ENCODE measurements at places on chromosomes 3 and 15. TPM values are rescaled to one million over a fixed set of nuclear protein-coding genes. Genes with fewer than 3 reads are reported as not detected.
A peak's percentile ranks its signal among the peaks of the same experiment; 100 is the strongest.

The TLR9 gene
- polyA plus RNA-seq = 0.07 TPM

The LRRIQ4 gene
- polyA plus RNA-seq = not detected

GRCh38 chr3:20924646-20925385 is 738.8 kb upstream of the SGO1 start:
- no peak for DNase-seq

DNA sequence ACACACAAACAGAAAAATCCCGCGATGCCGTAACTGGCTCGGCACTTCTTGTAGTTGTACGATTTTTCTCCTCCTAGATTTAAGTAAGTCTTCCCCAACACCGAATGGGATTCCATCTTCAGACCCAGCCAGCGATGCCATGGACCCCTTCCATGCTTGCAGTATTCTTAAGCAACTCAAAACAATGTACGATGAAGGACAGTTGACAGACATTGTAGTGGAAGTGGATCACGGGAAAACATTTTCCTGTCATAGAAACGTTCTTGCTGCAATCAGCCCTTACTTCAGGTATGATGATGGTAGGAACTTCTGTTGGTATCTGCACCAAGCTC is 763 bp downstream of the KBTBD8 start:
- DNase-seq = no peak

- DNase-seq = no peak
Observed at GRCh38 chr3:133295944-133296917, 103.6 kb upstream of the BFSP2 start.

DNA sequence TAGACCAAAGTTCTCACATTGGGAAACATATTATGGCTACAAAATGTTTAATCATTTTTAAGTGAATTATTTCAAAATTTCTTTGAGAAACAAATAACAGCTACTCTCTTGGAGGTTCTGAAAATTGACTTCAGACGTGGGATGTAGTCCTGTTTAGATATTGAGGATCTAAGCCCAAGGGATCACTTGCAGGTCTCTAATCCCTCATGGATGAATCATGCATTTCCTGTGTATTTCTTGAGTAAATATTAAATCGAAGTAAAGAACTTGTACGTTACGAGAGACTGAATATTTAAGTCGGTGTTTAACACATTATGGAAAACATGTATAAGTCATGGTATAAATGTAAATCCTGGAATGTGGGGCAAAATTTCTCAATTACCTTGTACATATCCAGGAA is 119.8 kb downstream of the EPHA3 start:
- DNase-seq = no peak

The AMT gene
- polyA plus RNA-seq = 9.1 TPM

- no peak for DNase-seq
Observed at GRCh38 chr3:113405180-113405579, 36.1 kb downstream of the CFAP44 start.

The ZNF717 gene
- polyA plus RNA-seq = 10.5 TPM

DNA sequence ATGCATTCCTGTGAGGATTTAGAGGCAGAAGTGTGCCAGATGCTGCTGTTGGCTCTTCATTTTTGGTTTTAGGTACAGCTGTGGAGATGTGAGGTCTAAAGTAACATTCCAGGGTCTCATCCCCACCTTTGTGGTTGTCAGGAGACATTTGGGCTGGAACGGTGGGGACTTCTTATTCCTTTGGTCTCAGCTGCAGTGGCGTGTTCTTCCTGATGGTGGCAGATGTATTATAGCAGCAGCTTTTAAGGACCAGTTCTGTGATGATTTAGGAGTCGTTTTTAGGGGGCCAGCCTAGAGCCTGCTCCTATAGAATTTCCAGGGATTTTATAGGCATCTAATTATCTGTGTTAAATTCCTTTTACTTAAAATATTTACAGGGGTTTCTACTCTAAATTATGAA is 221.0 kb upstream of the EOMES start:
- DNase-seq = no peak

DNA sequence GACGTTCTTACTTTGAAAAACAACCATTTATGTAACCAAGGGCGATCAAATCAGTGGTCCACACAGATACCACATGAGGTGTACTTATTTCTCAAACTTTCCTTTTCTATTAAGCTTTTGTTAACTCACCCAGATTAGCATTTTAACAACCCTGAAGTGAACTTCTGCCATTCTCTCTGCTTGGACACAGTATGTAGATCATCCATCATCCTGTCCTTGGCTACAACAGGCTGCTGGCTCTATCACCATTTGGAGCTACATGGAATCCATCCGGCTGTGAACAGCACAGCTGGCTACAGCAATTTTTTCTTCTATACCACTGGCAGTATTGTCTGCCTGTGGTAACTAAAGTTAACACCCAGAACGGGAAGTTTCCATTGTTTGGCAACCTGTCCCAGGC is 4.4 kb downstream of the SEMA6D start:
- DNase-seq = no peak

DNA sequence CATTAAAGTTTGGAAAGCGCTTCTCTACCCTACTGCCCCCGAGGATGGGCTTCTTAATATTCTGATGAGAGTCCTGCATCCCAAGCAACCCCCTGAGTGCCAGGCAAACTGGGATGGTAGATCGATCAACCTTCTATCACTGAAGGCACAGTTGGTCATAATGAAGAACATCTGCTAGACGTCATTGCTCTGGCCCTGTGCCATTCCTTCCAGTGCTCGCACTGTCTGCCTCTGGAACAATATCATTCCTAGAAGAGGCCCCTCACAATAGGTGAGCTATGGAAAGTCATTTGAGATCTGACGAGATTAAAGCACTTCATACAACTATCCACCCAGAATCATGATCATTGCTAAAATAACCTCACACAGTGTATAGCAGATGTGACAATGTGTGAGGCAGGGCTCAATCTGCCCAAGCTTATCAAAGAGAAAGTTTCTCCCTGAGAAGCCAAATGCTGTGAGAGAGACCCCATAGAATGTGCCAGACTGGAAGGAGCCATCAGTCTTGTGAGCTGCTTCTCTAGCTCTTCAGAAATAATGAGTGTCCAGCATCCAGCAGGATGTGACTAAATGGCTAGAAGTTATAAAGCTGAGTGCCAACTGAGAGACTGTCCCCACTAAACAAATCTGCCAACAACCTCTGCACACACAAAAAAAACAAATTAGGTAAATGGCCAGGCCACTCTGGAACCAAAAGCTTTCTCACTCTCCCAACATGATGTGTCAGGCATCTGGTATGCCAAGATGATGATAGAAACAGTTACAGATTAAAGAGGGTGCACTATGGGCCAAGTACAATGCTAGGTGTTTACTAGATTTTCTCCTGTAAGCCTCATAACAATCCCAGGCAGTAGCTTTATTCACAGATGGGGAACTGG is 165.5 kb downstream of the NECTIN3 start:
- peak; percentile 28 for DNase-seq

The SERPINI2 gene
- polyA plus RNA-seq = not detected

DNA sequence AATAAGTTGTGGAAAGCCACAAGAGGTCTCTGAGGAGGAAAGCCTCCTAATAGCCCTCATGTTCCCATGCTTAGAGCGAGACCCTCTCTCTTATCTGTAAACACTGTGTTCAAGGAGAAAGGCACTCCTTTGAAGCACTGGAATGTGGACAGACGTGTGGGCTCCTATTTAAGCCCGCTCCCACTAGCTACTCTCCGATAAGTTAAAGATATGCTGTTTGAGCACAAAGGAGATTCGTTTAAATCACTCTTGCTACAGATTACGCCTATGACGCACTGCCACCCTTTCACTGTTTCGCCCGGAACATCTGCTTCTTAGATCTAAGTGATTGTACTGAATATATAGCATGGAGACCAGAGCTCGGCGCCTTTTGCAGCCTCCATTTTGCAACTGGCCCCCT is 57.8 kb upstream of the FAM3D start:
- no peak for DNase-seq

- DNase-seq = no peak
Observed at GRCh38 chr3:156298938-156299337, 178.6 kb downstream of the KCNAB1 start.

- no peak for DNase-seq
Observed at GRCh38 chr15:92819278-92820235, 80.6 kb upstream of the CHD2 start.

- no peak for DNase-seq
Observed at GRCh38 chr3:107806021-107806420, 283.3 kb downstream of the BBX start.

The ATP10A gene
- polyA plus RNA-seq = 28.0 TPM

The PLA1A gene
- polyA plus RNA-seq = not detected

DNA sequence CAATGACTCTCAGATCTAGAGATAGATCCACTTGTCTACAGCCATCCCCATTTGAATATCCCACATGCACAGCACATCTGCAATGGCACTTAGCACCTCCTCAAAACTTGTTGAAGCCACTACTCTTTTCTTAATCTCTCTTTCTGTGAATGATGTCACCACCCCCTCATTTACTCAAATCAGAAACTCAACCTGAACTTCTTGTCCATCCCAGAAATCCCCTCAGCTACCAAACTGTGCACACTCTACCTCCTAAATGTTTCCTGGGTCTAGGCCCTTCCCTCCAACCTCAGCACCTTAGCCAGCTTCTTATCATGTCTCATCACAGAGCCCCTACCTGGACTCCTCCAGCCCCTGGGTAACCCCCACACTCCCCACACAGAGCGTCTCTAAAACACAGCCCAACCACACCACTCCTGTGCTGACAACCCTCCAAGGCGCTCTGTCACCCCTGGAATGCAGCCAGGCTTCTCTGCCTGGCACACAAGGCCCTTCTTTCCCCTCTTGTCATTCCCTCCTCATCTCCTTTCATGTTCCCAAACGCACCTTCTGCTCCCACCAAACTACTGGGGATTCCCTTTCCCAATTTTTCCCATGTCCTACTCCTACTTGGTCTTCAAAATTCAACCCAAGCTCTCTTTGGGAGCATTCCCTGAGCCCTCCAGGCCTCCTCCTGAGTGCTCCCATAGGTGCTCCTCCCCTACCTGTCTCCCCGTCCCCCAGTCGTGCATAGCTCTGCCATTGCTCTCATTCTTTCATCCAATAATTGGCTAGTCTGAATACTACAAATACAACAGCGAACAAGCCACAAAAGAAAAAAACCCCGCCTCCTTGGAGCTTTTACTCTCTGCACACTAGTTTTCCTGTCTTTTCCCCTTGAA is 39.8 kb upstream of the ZBTB38 start:
- no peak for DNase-seq

DNA sequence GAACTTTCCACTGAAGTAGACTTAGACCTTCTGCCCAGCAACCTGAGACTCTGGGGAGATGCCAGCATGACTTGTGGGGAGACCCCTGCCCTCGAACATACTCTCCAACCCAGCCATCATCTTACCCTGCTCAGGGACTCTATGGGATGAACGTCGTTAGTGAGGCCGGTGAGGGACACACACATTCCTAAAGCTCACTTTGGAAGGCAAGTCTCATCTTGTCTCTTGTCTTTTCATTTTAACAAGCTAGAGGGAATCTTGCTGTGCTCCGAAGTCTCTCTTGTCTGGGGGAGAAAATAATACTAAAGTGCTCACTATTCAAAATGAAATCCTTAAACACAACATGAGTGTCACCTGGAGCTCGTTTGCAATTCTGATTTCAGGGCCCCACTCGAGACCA is 239.5 kb upstream of the HES1 start:
- DNase-seq = no peak

GRCh38 chr15:31758126-31758525 is 272.2 kb upstream of the CHRNA7 start:
- no peak for DNase-seq

DNA sequence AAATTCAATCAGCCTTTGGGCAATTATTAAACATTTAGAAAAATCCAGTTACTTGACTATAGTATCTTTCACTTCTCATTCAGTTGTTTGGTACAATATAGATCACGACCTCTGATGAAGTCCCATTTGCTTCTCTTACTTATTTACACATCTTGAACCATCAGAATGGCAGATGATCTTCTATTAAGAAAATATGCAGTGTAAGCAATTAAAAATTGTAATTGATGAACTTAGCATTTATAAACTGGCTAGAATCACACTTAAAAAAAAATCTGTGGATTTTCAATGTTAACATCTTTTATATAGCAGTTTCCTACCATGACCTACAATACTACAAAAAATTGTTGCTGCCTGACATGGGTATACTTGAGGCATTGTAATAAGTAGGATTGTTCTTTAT is 395.5 kb upstream of the CNTN4 start:
- no peak for DNase-seq

- DNase-seq = no peak
Observed at GRCh38 chr15:95304151-95304946, 1026.2 kb upstream of the NR2F2 start.
